KBM-7 (cell line): ENCODE measurements at places on chromosomes 4 and X.
A peak's percentile ranks its signal among the peaks of the same experiment; 100 is the strongest.

GRCh38 chr4:37976507-37976906 is 16.3 kb downstream of the PTTG2 start:
- no peak for DNase-seq

- no peak for DNase-seq
Measured at GRCh38 chr4:15562114-15562513, 92.4 kb downstream of the CC2D2A start.

GRCh38 chrX:56790778-56791177 is 61.7 kb downstream of the NBDY start:
- no peak for DNase-seq

DNA sequence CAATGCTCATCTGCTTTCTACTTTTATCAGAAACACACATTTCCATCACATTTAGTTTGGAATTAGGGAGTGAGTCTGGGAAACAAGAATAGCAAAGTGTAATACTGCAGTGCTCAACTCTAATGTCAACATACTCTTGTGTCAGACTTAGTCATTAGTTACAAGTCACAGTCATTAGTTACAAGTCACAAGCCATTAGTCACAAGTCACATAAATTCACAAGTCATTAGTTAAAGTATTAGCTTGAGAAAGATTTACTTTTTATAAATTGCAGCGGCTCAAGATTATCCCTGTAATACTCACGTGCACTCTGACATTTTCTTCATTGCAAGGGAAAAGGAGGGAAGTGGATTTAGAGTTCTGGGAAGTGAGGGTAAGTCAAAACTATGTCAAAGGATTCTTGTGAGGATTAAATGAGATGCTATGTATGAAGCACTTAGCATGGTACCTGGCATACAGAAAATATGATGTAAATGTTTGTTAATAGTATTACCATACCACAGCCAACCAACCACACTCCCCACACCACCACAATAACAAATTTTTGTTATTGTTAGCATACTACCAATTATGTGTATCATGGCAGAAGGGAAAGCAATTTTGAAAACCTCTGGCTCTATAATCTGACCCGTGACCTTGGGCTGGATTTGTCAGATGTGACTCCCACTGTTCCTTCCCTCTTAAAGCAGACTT is 116.6 kb downstream of the ARHGAP24 start:
- no peak for DNase-seq

DNA sequence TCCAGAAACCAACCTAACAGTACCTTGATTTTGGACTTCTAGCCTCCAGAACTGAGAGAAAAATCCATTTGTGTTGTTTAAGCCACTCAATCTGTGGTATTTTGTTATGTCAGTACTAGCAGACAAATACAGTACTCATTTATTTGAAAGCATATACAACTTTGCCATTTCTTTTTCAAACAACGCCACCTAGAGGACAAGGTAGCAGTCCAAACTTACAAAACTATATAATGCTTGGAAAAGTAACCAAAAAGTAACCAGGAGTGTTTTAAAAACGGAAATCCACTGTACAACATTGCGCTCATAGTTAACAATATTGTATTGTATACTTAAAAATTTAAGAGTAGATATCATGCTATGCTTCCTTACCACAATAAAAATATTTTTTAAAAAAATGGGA is 37.0 kb upstream of the FGF13 start:
- peak; percentile 43 for DNase-seq

DNA sequence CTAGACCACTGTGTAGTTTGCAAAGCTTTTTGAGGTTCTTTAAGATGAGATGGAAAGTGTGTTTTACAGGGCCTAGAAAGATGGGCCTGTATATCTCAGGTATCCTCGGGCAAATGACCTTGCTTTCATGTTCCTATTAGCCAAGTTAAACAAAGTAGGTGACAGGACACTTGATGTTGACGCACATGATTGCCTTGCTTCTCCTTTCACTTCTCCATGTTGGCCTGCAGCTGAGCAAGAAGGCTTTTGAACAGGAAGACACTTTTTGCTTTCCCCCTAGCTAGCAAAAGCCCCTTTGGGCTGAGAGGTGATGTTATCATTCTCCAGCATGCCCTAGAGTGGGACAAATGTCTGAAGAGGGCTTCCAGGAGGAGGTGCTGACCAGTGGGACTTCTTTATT is 202.1 kb downstream of the GPC3 start:
- DNase-seq = no peak
